ENCODE measurements at places on chromosomes 16 and 17. TPM values are rescaled to one million over a fixed set of nuclear protein-coding genes. Genes with fewer than 3 reads are reported as not detected.

Gene NPIPB9
- total RNA-seq, result 1.2 TPM

DNA sequence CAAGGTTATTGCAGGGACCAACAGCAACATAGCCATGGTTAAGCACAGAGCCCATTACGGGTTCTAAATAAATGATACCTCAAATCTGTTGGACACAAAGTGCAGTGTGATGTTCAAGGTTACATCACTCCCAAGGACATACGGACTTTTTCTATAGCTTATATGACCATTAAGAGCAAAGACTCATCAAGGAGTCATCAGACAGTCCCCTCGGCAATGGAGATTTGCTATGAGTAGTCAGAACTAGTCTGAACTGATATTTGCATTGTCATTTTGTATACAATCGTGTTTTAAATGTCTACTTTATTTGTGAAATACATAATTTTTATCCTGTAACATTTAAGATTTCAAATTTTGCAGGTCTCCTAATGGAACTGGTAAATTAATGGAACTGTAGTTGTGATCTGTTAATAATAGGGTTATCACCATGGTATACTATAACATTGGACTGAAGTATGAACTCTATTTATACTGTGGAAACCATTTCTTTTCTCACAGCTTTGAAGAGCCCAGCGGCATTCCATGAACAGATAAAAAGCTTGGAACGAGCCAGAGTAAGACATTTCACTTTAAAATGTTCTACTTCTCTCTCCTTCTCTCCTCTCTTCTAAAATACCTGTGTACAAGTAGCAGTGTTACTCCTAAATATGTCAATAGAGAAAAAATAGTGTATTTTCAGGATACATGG is 140.9 kb downstream of the MRTFB start:
- no peaks in the 10 kb centered on the region for H3K27me3 ChIP-seq
- H3K4me1 ChIP-seq, result no peaks in the 10 kb centered on the region
- H3K27ac ChIP-seq, result no peak overlapping the region

DNA sequence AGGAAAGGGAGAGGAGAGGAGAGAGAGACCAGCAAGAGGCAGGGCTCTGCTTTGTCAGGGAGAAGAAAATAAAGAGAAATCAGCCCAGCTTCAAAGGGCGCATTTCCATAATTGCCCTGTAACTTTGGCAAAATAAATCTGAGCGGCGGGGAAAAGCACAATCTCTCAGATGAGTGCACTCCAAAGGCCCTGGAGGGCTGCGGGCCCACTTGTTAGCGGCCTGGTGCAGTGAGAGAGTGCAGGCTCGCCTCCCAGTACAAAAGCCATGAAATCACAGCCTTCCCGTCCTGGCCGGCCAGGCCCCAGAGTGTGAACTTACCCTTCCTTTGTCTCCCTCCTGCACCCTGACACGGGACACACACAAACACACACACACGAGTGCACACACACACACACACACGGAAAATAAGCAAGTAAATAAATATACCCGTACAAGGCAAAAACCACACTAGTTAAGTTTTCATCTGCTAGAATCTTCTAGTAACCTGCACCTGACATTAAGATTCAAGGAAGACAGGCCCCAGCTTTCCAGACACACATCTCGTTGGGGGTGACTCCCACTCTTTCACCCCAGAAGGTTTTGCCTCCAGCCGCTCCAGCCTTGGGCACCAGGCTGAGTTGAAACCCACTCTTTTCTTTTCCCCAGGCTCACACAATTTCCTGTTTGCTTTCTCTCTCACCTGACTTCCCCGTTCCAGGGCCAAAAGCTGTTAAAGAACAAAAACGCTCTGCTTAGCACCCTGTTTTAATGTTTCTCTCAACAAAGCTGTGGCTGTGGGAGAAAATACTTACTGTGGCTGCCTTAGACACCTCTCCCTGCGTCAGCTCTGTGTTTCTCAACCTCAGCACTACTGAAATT is 8.5 kb downstream of the IRX3 start:
- no peak overlapping the region for H3K4me3 ChIP-seq
- H3K27ac ChIP-seq, result peak overlapping the region; percentile 41
- no peaks in the 10 kb centered on the region for H3K4me1 ChIP-seq
- peaks cover 46% of the 10 kb centered on the region for H3K27me3 ChIP-seq

GRCh38 chr17:75531721-75532072 is 6.2 kb downstream of the LLGL2 start:
- peaks cover 18% of the 10 kb centered on the region for H3K4me1 ChIP-seq
- peaks cover 9% of the 10 kb centered on the region for H3K36me3 ChIP-seq
- H3K27me3 ChIP-seq, result no peaks in the 10 kb centered on the region
- no peak for DNase-seq

GRCh38 chr17:66533572-66533971 is 231.2 kb downstream of the PRKCA start:
- H3K27ac ChIP-seq, result peak overlapping the region; percentile 13
- H3K36me3 ChIP-seq, result no peaks in the 10 kb centered on the region
- no peak for DNase-seq

- peaks cover 100% of the 10 kb centered on the region for H3K27me3 ChIP-seq
- no peak for DNase-seq
- H3K27ac ChIP-seq, result no peak overlapping the region
- H3K36me3 ChIP-seq, result no peaks in the 10 kb centered on the region
Observed at GRCh38 chr17:48627118-48627597, 1.0 kb upstream of the HOXB9 start.

GRCh38 chr16:27235055-27235937 is 32.0 kb downstream of the KDM8 start:
- H3K27ac ChIP-seq, result peak overlapping the region; percentile 57
- H3K4me3 ChIP-seq, result peak overlapping the region; percentile 22
- peaks cover 39% of the 10 kb centered on the region for H3K36me3 ChIP-seq
- peaks cover 70% of the 10 kb centered on the region for H3K4me1 ChIP-seq
- DNase-seq, result no peak

Measured in left lung (tissue), 14 donors.